ENCODE measurements at places on chromosomes 11 and 22.

DNA sequence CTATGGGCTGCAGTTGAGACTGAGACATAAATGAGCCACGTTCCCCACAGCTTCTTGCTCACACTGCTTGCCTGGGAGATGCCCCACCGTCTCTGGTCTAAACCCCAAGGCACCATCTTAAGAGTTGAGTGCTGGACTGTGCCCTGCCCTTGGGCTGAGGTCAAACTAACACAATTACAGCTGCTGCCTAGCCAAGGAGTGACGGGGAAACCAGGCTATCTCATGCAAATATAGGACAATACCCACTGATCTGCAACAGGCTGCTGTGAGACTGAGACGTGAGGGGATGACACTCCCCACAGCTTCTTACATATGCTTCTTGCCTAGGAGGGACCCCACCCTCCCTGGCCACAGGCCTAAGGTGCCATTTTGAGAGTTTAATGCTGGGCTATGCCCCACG lies 7.8 kb upstream of the MS4A8 start:
- no peak for DNase-seq

DNA sequence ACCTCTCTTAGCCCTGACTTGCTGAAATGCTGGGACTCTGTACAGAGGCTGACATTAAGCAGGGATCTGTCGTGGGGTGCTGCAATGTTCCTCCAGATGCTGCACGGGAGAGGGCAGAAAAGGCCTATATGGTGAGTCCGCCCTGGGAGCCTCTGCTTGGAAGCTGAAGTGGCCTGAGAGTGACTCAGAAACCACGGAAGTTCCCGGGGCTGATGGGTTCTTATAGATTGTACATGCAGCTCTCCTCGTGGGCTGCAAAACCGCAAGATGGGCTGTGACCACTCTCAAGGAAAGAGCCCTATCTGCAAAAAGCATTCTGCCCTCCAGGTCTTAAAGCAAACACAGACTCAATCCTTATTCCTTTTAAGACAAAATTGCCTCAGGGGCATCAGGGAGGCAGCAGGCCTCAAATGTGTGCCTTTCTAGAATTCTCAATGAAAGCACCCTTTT lies 5.8 kb upstream of the SLC43A3 start:
- DNase-seq = no peak

GRCh38 chr11:115892016-115892415 lies 387.8 kb upstream of the CADM1 start:
- no peak for DNase-seq

GRCh38 chr22:33110562-33111163 lies 52.5 kb upstream of the SYN3 start:
- no peak for DNase-seq

DNA sequence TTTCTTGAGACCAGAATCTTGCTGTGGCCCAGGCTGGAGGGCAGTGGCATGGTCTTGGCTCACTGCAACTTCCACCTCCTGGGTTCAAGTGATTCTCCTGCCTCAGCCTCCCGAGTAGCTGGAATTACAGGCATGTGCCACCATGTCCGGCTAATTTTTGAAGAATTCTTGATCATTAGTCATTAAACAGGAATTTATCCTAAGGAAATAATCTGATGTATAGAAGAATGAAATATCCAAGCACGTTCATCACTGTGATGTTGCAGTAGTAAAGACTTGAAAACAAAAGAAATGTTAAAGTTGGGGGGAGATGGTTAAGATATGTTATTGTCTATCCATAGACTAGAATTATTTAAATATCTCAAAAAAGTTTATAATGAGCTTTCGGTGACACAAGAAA lies 23.6 kb downstream of the CBL start:
- DNase-seq = no peak

- DNase-seq = no peak
Observed at GRCh38 chr11:94302776-94303175, 1.6 kb upstream of the IZUMO1R start.

GRCh38 chr11:83284501-83285150 lies 1.5 kb downstream of the CCDC90B start:
- peak; percentile 47 for DNase-seq

GRCh38 chr22:38830026-38830844 lies 13.6 kb downstream of the NPTXR start:
- DNase-seq = no peak

DNA sequence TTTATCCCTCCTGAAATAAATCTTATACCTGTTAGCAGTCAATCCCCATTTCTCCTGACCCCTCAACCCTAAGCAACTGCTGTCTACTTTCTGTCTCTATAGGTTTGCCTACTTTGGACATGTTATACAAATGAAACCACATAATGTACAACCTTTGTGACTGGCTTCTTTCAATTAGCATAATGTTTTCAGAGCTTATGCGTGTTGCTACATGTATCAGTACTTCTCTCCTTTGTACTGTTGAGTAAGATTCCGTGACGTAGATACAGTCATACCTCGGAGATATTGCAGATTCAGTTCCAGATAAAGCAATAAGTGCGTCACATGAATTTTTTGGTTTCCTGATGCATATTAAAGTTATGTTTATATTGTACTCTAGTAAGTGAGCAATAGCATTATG lies 127.3 kb downstream of the MORC2 start:
- no peak for DNase-seq

DNA sequence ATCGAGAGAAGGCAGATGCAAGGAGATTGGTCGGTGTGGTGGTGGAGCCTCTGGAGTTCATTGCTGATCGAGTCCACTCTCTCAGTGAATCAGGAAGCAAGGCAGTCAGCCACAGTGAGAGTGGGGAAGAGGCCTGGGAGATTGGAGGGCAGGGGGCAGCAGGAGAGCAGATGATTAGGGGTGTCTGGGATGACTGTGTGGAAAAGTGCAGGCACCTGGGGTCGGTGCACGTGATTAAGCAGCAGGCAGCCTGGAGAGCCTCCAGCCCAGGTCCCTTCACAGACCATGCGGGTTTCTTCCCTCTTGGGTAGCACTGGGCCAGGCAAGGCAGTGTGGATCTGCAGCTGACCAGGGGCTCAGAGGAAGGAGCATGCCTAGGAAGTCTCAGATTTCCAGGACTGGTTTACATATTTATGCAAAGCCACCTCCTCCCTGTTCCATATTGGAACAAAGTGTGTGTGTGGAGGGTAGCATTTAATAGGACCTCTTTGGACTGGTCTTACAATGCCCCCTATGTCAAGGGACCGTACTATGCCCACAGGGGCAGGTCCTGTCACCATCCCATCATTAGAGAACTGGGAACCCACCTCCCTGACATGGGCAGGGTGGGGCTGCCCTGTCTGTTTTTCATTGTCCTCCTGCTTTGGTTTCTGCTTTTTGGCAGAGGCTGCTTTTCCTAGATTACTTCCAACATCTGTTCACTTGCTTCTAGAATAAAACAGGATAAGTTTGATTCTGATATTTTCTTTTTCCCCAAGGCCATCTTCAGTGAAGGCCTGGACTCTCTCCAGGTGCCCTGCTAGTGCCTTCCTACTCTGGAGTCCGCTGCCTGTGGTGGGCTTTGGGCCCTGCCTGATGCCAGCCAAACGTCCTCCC lies 14.0 kb upstream of the GDPD5 start:
- DNase-seq = no peak

- peak; percentile 16 for DNase-seq
Observed at GRCh38 chr22:39932918-39933649, 27.1 kb upstream of the TMA7B start.

- DNase-seq = no peak
Observed at GRCh38 chr11:117205211-117205818, 6.1 kb downstream of the TAGLN start.

DNA sequence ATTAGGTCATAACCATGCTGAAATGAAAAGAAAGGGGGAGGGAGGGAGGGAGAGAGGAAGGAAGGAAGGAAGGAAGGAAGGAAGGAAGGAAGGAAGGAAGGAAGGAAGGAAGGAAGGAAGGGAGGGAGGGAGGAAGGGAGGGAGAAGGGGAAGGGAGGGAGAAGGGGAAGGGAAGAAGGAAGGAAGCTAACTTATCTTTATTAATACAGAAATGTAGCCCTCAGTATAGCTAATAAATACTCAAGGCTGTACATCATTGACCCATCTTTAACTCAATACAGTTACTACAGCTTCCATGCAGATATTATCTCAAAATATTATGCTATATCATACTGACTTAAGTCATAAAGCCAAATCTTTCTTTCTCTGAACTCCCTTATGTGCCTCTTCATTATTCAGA lies 17.4 kb upstream of the SOX6 start:
- DNase-seq = no peak

- no peak for DNase-seq
Observed at GRCh38 chr22:22928666-22929380, 41.2 kb downstream of the IGLL5 start.

DNA sequence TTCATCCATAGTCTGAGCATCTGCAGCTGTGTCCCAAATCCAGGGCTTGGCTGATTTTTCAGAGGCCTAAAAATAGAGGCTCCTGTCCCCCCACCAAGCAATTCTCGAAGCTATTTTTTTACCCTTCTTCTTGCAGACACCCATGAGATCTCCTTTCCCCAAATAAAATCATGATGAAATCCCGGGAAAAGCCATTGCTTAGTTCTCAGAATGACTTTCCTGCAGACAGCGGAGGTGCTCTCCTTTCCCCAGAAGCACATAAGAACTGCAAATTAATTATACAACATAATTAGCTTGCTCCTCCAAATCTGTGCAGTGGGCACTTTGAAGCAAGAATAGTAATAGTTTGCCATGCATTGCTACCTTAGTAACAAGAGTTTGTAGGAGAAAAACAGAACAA lies 83.6 kb upstream of the ASPHD2 start:
- no peak for DNase-seq

DNA sequence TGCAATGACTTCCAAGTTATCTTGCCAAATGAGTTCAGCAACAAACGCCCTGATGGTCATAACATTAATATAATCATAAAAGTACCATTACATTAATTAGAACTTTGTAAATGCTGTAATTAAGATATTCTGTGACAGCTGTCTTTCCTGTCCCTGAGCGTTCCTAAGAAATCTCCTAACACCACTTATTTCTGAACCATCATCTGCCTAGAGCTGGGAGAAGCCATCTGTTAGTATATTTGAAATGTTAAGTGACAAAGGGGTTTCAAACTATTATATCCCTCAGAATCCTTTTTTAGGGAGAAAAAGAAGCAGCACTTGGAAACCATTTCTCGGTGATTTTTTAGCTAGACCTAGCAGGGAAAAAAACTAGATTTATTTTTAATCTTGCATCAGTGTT lies 657.5 kb downstream of the FAM181B start:
- DNase-seq = no peak

DNA sequence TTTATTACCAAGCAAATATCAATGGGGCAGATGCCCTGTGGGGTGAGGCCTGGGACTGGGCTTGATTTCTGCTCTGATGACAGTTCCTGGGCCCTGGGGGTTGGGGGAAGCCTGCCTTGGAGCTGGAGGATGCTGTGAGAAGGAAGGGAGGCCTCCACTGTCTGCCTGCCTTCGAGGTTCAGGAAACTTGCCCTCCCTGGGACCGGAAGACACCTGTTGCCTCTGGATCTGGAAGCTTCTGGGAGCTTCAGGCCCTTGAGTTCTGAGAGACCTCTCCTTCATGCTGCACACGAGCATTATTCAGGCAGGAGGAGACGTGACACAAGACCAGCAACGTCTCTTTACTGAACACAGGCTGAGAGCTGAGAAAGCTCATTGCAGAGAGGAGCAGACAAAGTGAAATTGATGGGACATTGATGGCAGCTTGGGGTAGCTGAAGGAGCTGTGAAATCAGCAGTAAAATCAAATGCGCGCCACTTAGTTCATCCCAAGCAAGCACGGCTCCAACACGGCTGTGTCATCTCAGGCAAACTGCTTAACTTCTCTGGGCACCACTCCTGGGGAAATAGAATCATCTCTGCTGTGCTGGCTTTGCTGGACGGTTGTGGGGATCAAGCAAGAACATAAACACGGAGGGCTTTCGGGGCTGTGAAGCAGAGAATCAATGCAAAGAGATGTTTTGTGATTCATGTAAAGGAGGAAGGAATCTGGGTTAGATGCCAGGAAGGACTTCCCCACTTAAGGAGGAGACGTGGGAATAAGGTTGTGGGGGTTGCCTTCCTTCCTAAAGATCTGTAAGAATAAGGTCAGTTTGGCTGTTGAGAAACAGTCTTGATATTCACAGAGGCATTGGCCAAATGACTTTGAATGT lies 64.5 kb downstream of the TP53I11 start:
- no peak for DNase-seq

DNA sequence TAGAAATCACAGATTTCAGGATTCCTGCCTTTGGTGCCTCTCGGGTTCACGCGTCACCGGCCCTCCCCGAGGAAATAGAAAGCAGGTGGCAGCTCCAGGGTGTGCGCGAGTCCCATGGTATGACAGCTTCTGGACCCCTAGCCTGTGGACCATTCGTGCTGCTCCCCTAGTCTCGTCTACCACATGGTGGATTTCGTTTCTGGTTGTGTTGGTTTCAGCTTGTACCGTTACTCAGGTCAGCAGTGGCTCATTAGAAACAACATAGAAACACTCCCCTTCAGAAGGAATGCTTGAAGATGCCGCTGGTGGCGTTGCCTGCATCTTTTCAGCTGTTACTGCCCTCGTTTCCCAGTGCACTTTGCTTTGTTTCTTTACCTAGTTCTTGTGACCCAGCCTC lies 700 bp downstream of the TTC17 start:
- DNase-seq = no peak

DNA sequence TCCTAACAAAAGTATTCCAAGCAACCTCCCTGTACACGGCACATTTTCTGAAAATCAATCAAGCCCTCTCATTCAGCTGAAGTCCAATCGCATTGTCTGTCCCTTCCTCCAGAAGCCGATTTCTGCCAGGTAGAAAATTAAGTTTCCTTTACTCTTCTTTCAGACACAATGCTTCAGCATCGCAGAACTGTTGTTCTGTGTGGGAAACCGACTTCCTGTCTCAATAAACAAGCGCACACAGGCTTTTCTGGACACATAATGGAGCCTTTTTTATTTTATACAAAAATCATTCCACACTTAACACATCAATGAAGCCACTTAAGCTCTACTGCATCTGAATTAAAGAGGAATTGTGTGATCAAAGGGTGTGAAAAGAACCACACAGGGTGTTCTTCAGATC lies 75.6 kb downstream of the BLID start:
- DNase-seq = no peak

DNA sequence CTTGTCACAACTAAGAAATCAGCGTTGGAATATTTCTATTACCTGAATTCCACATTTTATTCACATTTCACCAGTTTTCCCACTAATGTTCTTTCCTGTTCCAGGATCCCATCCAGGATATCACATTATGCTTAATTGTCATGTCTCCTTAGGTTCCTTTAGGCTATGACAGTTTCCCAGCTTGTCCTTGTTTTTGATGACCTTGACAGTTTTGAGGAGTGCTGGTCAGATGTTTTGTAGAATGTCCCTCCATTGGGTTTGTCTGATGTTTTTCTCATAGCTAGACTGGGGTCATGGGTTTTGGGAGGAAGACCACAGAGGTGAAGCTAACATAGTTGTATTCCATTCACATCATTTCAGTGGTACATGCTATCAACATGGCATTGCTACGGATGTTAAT lies 80.8 kb upstream of the HEPHL1 start:
- no peak for DNase-seq

DNA sequence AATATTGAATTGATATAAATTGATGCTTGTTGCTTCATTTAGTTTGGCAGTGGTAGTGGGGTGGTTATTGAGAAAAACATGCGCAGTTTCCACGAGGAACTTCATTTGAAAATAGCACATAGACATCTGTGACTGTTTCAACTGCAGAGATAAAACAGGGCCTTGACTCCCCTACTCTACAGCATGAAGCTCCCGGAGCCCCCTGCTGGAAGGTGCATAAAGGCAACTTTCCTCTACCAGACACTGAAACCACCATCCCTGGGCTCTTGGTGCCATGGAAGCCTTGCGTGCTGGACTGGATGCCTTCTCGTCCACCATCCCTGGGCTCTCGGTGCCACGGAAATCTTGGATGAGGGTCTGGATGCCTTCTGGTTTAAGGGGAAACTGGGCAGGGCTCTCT lies 195.9 kb downstream of the CSNK2A3 start:
- peak; percentile 5 for DNase-seq
